ENCODE measurements at places on chromosomes 4 and X. TPM values are rescaled to one million over a fixed set of nuclear protein-coding genes. Genes with fewer than 3 reads are reported as not detected.

Gene PDGFRA
- total RNA-seq, result 519 TPM

Gene HS3ST1
- total RNA-seq, result 0.16 TPM

Gene SLC2A9
- total RNA-seq, result 1.6 TPM

Gene SSX2
- total RNA-seq, result not detected

Gene SSX4
- not detected for total RNA-seq

Gene SPATA4
- not detected for total RNA-seq

Gene MMRN1
- total RNA-seq, result not detected

Gene HGFAC
- not detected for total RNA-seq

Gene KCTD8
- total RNA-seq, result not detected

Gene SLC25A53
- 9.6 TPM for total RNA-seq

Gene LDB2
- total RNA-seq, result 16.6 TPM

Gene MAGIX
- 2.2 TPM for total RNA-seq

Gene KLHL13
- 1.3 TPM for total RNA-seq

Gene ARSD
- 30.4 TPM for total RNA-seq

Gene SHISA3
- not detected for total RNA-seq

Gene ZNF711
- total RNA-seq, result 1.1 TPM

Gene GAB3
- total RNA-seq, result 0.12 TPM

Gene DMD
- 3.0 TPM for total RNA-seq

Gene FATE1
- not detected for total RNA-seq

Gene FGFR3
- total RNA-seq, result 0.12 TPM

Measured in hair follicle dermal papilla cell (primary cell).